Kasumi-1 (cell line): ENCODE measurements at places on chromosomes 2 and 18.

GRCh38 chr2:9313443-9313842 lies 106.8 kb downstream of the ASAP2 start:
- no peak for DNase-seq

DNA sequence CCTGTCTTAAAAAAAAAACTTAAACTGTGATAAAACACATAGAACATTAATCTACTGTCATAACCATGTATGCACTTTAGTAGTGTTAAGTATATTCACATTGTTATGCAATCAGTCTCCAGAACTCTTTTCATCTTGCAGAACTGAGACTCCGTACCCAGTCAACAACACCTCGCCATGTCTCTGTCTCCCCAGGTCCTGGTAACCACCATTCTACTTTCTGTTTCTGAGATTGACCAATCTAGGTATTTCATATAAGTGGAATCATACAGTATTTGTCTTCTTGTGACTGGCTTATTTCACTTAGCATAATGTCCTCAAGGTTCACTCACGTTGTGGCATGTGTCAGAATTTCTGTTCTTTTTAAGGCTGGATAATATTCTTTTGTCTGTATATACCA lies 290.8 kb upstream of the CXCR4 start:
- DNase-seq: no peak

DNA sequence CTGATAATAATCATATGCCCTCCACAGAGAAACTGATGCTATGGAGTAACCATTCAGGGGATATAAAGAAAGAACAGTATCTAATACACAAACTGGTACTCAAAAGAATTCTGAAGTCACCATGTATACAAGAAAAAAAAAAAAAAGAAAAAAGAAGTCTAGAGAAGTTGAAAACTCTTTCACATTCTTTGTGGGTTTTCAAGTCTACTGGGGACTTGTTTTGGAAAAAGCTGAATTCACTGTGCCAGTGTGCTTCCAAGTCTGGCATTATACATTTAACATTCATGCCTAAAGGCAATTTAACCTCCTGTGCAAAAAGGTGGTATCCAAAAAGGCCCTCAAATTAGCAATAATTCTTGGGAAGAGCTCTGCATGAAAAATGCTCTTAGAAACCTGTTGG lies 94.8 kb upstream of the ITGB6 start:
- DNase-seq: no peak

DNA sequence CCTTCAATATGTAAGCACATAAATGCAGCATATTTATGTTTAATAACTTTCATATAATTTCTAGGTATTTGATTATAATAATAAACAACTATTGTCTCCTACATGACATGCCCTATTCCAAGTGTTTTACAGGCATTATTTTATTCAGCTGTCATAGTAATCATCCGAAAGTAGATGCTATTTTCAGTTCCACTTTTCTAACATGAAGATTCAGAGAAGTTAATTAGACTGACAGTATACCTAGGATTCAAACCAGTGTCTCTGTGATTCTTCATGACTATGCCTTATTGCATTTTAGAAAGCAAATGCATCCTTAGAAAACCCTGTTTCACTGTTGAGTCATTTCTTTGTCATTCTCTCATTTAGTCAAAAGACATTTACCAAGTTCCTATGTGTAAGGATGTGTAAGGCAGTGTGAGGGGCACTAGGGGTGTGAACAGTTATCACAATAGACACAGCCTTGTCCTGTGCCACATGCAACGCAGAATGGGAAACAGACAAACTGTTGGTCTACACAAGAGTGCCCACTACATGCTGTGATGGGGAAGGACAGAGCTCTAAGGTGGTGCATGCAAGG lies 79.8 kb downstream of the DTNA start:
- DNase-seq: no peak

DNA sequence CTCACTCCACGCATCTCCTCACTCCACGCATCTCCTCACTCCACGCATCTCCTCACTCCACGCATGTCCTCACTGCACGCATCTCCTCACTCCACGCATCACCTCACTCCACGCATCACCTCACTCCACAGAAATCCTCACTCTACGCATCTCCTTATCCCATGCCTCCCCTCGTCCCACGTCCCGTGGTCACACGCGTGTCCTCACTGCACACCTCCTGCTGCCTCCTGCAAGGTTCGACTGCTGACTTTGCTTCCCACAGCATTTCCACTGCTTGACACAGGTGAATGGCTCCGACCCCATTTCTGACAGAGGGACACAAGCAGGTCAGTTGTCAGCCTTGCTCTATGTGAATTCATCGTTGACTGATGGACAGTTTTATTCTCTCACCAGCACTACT lies 103.0 kb downstream of the USP40 start:
- no peak for DNase-seq
